NCI-H526 treated with DMSO at 0.1 percent for 48 hours (cell line): ENCODE measurements at places on chromosomes 5 and 9.

GRCh38 chr9:16385590-16385989 lies 484.9 kb downstream of the BNC2 start:
- no peak for DNase-seq

- peak; percentile 49 for DNase-seq
These were observed 19.1 kb upstream of the KCNMB1 start for GRCh38 chr5:170408226-170408625.

DNA sequence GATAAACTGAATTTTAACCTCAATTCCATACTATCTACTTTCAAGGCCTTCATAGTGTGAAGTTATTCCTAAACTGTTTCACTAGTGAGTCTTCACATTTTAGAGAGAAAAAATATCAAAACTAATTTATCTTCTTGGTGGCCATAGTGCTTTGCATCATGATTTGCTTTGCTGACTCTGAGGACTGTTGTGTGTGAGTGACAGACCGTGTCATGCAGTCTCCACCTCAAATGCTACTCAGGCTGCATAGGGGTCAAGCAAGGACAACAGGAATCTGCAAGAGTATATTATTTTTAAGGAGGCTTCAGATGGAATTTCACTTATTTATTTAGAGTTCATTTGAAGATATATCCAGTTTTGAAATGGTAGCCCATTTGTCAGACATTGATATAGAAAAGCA lies 34.5 kb downstream of the MACIR start:
- no peak for DNase-seq

- no peak for DNase-seq
These were observed 111.4 kb downstream of the GABBR2 start for GRCh38 chr9:98597236-98597771.

- DNase-seq, result no peak
These were observed 165.6 kb upstream of the FSTL4 start for GRCh38 chr5:133777951-133778350.

DNA sequence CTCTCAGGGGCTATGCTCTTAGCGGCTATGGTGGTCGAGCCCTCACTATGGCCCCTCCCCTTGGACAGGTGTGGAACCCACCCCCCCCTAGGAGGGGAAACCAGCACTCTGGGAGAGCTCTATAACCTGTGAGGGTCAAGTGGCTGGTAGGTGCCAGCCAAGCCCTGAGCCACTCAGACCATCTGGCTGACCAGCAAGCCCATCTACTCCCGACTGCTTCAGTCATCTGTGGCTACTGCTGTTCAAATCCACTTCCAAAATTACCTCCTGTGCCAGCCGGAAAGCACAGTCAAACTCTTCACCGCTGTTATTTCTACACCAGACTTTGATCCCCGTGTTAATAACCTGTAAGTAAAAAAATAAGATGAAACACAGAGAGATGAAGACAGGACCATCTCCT lies 28.5 kb downstream of the NSUN2 start:
- no peak for DNase-seq

- no peak for DNase-seq
These were observed 194.2 kb downstream of the CDK5RAP2 start for GRCh38 chr9:120385606-120386389.

DNA sequence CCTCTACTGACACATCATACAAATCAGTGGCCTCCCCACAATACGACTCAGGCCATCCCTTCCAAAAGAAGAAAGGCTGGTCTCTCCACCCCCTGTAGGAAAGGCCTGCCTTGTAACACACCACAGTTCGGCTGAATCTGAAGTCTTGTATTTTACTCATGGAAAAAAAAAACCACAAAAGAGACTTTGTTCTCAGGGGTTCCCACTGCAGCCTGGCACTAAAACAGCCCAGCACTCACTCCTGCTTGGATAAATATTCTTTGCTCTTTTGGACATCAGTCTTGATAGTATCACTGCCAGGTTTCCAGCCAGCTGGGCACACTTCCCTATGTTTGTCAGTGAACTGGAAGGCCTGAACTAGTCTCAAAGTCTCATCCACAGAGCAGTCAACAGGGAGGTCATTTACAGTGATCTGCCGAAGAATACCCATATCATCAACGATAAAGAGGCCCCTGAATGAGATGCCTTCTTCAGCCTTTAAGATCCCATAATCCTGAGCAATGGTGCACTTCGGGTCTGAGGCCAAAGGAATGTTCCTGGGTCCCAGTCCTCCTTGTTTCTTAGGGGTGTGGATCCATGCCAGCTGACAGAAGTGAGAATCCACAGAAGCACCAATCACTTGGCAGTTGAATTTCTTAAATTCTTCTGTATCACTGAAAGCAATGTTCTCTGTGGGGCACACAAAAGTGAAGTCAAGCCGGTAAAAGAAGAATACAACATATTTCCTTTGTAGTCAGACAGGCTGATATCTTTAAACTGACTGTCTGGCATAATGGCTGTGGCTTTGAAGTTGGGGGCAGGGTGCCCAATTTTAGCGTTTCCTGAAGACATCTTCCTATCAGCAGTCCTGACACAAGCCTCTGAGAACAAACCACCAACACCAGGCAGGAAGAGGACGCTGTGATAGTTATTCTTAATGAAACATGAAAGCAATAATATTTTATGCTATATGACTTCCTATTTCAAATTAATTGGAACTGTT lies 198.1 kb downstream of the LURAP1L start:
- no peak for DNase-seq

DNA sequence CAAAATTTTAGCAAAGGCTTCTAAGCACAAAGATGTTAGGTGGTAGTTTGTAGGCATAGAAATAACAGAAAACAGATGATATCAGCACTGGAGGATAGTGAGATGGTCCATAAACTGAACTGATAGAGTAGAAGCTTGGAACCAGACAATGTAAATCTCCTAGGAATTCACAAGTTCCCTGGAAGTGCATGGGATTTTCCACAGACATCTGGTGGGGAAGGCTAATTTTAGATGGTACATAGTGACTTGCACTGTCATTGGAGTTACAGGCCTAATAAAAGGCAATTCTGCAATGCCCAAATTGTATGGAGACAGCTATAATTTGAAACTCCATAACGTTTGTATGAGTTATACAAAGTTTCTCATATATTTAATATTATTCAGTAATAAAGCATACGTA lies 653.0 kb upstream of the MEF2C start:
- DNase-seq, result no peak

- DNase-seq, result no peak
These were observed 177.0 kb downstream of the ST8SIA4 start for GRCh38 chr5:100726116-100726515.

- no peak for DNase-seq
These were observed 155.9 kb upstream of the COL5A1 start for GRCh38 chr9:134485653-134486052.

- no peak for DNase-seq
These were observed 50.9 kb upstream of the STARD4 start for GRCh38 chr5:111563031-111563822.

DNA sequence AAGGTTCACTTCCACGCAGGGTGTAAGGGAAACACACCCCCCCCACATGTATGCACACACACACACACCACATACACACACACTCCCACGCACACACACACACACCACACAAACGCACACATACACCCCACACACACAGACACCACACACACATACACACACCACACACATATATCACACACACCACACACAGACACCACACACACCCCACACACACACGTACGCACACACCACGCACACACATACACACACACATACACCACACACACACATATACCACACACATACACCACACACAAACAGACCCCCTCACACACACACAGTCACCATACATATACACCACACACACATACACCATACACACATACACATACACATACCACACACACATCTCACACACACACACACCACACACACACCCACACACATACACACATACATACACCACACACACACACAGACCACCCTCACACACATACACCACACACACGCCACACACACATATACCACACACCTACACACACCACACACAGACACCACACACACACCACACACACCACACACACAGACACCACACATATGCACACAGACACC lies 44.3 kb upstream of the NEURL1B start:
- DNase-seq, result no peak

- DNase-seq, result no peak
These were observed 88.1 kb upstream of the ADAMTSL1 start for GRCh38 chr9:18385696-18386490.

DNA sequence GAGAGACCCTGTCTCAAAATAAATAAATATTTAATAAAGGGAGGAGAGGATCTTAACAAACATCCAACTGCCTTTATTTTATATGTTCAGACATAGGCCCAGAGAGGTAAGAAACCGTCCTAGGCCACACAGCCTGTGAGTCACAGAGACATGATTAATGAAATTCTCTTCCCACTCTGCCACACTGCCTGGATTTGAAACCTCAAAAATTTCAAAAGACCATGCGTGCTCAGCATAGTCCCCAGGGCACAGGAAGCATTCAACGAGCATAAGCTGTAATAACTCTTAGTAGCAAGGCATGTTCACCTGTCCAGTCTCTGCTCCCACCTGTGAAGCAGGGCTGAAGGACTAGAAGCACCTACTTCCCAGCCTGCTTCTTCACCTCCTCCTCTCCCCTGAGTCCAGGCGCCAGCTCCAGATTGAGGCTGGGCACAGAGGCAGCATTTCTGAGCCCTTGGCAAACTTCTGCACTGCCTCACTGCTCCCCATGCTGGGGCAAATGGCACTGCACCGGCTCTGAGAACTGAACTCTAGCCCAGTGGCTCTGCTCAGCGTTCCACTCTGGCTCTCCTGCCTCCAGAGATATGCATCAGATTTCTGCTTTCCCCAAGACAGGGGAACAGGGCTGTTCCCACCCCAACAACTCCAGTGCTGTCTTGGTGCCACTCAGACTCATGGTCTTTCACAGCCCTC lies 1.1 kb downstream of the FAT2 start:
- no peak for DNase-seq

GRCh38 chr9:37290940-37291485 lies 131.5 kb upstream of the GRHPR start:
- no peak for DNase-seq

DNA sequence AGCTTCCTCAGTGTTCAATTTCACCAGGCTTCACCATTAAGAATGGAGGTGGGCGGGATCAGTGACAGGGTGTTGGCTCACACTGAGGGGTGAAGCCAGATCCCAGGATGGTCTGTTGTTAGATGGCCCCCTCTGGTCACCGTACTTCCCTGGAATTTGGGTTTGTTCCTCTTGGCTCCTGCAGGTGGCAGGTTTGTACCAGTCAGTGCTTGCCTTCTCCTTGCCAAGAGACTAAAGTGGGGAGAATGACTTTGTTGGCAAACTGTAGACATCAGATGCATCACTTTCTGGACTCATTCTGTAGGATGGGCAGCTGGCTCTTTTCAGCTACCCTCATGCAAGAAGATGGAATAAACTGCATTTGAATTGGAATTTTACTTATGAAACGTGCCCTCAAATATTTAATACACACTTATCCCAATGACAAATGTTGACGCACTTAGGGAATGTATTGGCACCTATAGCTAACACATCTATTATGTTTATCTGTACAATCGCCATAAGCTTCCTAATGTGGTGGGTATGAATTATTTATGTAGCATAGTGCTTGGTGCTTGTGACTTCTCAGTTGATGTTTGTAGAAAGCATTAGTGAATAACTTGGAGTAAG lies 31.4 kb upstream of the ANKRD55 start:
- DNase-seq, result no peak

GRCh38 chr5:132100672-132101261 lies 27.2 kb downstream of the CSF2 start:
- no peak for DNase-seq
